Dermis blood vessel endothelial cell (primary cell): ENCODE measurements at places on chromosomes 3 and 15. TPM values are rescaled to one million over a fixed set of nuclear protein-coding genes. Genes with fewer than 3 reads are reported as not detected.

Gene CCDC66
- 13.4 and 22.6 TPM in 2 replicates for total RNA-seq

Gene CLRN1
- not detected in 2 replicates for total RNA-seq

Gene IL20RB
- total RNA-seq, result 0.60 and 1.7 TPM in 2 replicates

Gene MYO9A
- total RNA-seq, result 33.2 and 44.9 TPM in 2 replicates

Gene SATB1
- 12.1 and 20.1 TPM in 2 replicates for total RNA-seq

Gene COL6A5
- not detected in 2 replicates for total RNA-seq

Gene SLC6A20
- total RNA-seq, result not detected in 2 replicates

Gene SKOR1
- total RNA-seq, result 0.05 TPM in 1 of 2 replicates, not detected in the other

Gene MKRN3
- 0.34 and 0.88 TPM in 2 replicates for total RNA-seq

Gene CHRD
- total RNA-seq, result 0.23 and 0.34 TPM in 2 replicates

Gene EPHA6
- under 0.01 TPM in 1 of 2 replicates, not detected in the other for total RNA-seq

Gene NEK10
- total RNA-seq, result 2.0 and 2.6 TPM in 2 replicates

Gene SLC27A2
- total RNA-seq, result 5.1 and 7.1 TPM in 2 replicates

Gene LYZL4
- not detected in 2 replicates for total RNA-seq

Gene ACAN
- total RNA-seq, result 0.23 and 1.2 TPM in 2 replicates

Gene FILIP1L
- total RNA-seq, result 22.0 and 42.7 TPM in 2 replicates

Gene NMNAT3
- total RNA-seq, result 1.1 and 1.5 TPM in 2 replicates

Gene ALDH1A2
- total RNA-seq, result 29.4 and 70.9 TPM in 2 replicates

Gene SNTN
- total RNA-seq, result not detected in 2 replicates

Gene NUDT16
- 18.2 and 22.0 TPM in 2 replicates for total RNA-seq

Gene KLHL40
- total RNA-seq, result 0.17 TPM in 1 of 2 replicates, not detected in the other

Gene NEDD4
- total RNA-seq, result 47.1 and 55.0 TPM in 2 replicates

Gene COL8A1
- total RNA-seq, result 263 and 653 TPM in 2 replicates

Gene PRRT3
- total RNA-seq, result 0.68 and 0.84 TPM in 2 replicates

Gene RPS17
- total RNA-seq, result 931 and 1,215 TPM in 2 replicates

Gene ZFAND6
- 144 and 153 TPM in 2 replicates for total RNA-seq

Gene CPLX3
- total RNA-seq, result not detected in 2 replicates

Gene EXD1
- total RNA-seq, result not detected in 2 replicates
